ENCODE measurements at places on chromosomes 2 and 18.

GRCh38 chr2:210128961-210129360 lies 42.2 kb downstream of the KANSL1L start:
- DNase-seq, result no peak

GRCh38 chr18:3450012-3450798 lies at the start of gene TGIF1:
Gene TGIF1 (plus strand): TSS chr18:3450172. CDS start chr18:3450490, 318 bp downstream.
- DNase-seq, result peak; percentile 80

GRCh38 chr2:217360781-217361482 lies 501.1 kb upstream of the TNP1 start:
- DNase-seq, result no peak

DNA sequence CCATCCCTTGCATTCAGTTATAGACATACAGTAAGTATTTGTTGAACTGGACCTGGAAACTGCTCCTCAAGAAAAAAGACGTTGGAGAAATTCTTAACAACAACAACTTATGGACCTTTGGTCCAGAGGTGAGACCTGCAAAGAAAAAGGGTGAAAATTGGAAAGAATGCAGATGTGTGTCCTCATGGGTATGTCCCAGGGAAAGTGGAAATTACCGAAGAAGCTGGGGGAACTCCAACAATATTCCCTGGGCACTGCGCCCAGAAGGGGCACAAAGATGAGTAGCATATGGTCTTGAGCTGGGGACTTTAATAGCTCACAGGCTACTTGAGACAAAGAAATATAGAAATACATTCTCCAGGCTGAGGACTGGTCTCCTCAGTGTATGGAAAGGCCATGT lies 35.5 kb upstream of the YWHAQ start:
- DNase-seq, result no peak

DNA sequence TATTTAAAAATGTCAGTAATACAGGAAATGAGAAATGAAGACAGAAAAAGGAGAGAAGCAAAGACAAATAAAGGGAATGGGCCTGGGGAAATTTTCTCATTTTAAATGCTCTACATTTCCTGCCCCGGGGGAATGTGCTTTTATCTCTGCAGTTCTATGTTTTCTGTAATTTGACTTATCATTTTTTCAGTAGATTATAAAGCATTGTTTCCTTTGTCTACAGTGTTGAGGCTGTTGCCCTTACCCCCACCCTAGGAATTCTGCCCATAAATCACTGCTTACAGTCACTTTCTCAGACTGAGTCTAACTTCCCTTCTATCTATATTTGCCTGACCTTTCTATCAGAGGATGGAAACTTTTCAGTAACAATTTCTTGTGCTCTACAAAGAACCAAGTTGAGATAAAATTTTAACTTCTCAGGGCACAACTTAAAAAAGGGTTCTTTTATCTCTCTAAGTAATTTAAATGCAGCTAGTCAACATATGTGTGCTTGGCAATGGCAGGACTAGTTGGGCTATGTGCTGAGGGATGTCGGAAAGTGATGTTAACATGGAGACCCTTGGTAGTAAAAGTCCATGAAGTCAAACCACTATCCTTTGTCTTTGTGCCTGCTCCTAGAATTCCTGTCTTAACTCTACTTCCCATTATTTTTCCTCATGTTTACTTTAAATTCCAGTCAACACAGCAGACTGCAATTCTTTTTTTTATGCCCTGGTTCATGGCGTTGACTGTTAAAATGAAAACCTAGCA lies 146.5 kb upstream of the MMADHC start:
- no peak for DNase-seq

DNA sequence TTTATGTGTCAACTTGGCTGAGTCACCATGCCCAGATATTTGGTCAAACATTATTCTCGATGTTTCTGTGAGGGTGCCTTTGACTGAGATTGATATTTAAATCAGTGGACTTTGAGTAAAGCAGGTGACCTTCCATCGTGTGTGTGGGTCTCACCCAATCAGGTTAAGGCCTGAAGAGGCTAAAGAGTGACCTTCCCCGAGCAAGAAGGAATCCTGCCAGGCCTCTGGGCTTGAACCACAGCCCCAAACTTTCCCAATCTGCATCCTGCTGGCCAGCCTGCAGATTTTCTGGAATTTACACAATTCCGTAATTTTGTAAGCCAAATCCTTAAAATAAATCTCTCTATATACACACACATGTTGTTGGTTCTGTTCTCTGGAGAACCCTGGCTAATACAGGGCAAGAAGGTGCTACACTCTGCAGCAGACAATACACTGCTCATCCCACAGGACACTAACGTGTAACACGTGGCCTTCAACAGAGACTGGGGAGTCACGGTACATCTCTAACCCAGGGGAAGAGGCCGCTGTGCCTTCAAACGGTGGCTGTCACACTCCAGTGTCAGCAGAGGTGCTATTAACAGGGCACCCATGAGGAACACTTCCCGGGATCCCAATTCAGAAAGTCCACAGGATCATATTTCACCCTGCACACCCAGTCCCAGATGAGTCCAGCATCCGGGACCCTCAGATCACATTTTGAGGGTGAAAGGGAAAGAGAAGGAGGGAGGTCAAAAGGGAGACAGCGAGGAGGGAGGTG lies 113.1 kb upstream of the ID2 start:
- DNase-seq, result no peak

DNA sequence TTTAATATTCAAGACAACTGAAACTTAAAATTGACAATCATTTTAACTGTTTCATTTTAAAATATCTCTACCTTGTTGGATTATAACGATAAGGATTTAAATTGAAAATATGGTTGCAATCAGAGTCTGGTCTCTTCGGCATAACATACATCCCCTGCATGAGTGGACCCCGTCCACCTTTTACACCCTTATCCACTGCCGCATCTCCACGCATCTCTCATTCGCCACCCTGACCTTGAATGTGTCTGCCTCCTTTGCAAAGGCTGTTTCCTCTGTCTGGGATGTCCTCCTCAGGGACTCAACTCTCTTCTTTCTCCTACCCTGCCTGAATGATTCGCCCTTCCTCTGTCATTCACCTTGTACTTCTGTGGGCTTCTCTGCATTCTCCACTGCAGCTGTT lies 87.6 kb downstream of the SPATS2L start:
- no peak for DNase-seq

DNA sequence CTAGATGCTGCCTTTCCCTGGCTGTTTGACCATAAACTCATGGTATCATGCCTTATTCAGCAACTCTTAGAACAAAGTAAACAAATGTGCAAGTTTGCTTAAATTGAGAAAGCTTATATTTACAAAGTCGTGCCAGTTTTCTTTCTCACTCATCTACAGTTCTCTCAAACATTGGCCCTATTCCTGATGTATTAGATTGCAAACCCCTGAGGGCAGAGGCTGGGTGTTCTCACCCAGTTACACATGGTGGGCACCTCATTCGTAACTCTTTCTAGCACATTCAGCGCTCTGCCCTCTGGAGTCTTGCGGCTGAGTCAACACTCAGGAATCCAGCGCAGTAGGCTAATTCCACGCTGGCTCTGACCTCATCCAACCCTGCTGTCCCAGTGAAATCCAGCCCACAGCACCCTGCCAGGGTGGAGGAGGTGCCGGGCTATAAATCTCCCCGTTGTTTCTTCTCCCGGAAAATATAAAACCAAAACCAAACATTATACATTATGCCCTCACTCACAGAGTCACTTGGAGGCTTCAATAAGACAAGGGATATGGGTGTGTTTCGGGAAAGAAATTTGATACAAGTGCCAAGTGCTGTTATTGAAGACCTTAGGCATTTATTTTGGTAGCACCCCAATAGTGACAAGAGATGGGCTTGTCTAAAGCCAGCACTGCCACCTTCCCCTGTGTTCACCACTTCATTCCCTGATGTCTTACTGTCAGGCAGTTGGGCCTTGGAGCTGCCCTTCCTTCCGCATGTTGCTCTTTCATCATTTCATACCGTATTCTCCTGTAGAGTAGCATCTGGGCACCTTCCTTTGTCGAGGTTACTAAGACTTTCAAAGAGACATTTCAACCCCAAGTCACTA lies 287.4 kb downstream of the PRKCE start:
- DNase-seq, result no peak

- no peak for DNase-seq
Measured at GRCh38 chr18:58212274-58212673, 168.2 kb downstream of the NEDD4L start.

DNA sequence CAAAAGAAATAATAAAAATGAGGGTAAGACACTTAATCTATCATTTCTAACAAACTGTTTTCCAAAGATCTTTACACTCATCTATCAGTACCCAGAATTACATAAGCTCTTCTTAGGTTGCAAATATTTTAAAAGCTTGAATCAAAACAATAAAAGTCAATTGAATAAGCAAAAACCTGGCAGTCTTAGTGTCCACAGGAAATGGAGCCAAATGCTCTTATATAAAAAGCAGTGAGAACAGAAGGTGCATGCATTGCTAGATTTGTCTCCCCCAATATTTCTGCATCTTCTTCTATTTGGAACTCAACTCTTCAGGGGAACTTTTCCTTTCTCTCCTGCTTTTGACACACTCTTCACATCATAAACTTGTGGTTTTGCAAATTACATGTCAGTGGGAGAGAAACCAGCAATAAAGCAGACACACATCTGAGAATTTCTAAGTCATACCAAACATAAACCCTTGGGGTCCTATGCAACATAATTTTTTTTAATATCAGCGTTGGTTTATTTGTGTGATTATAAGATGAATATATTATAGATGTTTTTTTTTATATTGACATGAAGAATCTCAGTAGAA lies 343.9 kb upstream of the ACVR2A start:
- DNase-seq, result no peak

All from CD4-positive, alpha-beta T cell treated with Interleukin-21 for 1 hour (primary cell).